AG04450 (cell line): ENCODE measurements at places on chromosomes 1 and 21.

DNA sequence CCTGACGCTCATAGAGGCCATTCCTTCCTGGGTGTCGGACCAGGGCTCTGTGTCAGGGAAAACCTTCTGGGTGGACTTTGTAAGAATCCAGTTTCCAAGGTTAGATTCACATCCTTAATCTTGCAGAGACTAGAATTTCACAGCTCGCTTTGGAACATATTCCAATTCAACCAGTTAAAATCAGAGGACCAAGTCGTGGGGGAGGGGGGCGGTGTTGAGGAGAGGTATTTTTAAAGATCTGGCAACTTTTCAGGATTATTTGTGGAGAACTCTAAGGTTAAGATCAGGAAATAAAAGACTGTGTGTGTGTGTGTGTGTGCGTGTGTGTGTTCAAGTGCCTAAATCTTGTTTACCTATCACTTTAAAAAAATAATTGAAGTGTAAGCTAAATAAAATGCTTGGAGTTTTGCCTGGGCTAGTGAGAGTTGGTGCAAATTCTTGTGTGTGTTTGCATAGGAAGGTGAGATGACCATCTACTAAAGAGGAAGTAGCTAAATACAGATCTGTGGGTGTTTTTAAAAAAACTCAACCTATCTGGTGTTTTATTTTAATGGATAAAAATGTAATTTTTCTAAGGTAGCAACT is 21.8 kb downstream of the TENT5C start:
- no peak for DNase-seq

DNA sequence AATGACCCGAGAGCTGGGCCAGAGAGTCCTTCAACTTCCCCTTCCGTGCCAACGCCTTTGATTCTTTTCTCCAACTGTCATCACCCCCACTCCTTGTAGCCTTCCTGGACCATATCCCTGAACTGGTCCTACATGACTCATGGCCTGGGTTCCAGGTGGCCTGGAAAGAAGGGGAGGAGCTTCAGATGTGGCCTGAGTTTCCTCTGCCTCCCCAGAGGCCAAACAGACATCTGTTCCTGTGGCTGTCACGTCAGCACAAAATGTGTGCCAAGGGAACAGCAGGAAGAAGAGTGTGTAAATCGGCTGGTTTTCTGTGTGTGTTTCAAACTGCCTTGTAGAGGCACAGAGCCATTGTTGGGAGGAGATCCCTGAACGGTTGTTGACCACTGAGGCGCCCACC is 24.9 kb upstream of the KIRREL1 start:
- DNase-seq, result peak; percentile 60

DNA sequence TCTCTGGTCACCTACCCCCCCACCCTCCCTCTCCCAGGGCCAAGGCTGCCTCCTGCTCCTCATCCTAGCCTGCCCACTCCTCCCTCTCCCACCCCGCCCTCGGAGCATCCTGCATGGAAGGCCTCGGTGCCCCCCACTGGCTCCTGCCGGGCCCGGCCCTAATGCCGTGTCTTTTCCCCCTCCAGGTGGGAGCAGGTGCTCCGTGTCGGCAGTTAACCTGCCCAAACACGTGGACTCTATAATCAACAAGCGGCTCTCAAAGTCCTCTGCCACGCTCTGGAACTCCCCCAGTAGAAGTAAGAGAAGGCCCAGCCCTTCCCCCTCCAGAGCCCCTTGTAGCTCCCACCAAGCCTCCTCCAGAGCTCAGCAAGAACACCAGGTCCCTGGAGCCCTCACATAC is 18.8 kb downstream of the MAP7D1 start:
- DNase-seq, result no peak

GRCh38 chr1:63864224-63864641 is 90.4 kb downstream of the ROR1 start:
- no peak for DNase-seq
